ENCODE measurements at places on chromosomes 2 and 18. TPM values are rescaled to one million over a fixed set of nuclear protein-coding genes. Genes with fewer than 3 reads are reported as not detected.

The ANKRD30BL gene
- total RNA-seq: not detected

DNA sequence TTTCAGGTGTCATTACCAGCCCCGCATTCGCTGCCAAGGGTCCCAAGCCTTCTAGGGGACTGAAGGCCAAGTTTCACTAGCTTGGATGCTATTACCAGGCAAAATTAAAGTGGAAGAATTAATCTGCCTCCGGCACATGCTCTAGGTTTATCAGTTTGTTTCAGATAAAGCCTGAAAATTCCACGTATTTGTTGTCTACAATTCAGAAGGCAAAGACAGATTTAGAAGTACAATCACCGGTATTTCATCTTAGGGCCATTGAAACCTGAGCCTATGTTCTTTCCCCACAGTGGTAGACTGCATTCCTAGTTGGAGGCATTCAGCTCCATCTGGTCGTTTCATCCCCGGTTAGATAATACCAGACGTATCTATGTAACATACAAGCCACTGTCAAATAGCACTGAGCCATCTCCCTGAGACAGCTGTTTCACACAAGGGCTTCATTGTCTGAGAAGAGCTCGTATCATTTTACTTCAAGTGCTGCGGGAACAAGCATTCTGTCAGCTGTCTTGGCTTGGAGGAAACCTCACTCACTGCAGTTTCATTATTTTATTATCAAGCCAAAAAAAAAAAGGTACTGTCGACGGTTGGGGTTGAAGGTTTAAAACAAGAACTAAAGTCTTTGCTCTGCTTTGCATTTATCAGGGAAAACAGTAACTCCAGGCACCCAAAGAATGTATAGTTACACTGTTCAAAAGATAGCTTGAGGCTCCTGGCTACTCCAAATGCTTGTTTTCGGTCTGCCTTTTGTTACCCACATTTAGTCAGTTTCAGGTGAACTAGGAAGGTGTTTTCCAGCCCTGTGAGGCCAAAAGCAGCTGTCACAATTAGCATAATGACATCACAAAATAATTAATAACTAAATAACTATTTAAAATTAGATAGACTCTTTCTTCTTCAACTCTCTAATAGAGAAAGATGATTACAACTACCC lies 76.7 kb downstream of the TGIF1 start:
- no peaks in the 10 kb centered on the region for H3K27me3 ChIP-seq
- H3K27ac ChIP-seq: no peak overlapping the region
- DNase-seq: no peak
- peaks cover 4% of the 10 kb centered on the region for H3K4me1 ChIP-seq
- H3K4me3 ChIP-seq: no peak overlapping the region

DNA sequence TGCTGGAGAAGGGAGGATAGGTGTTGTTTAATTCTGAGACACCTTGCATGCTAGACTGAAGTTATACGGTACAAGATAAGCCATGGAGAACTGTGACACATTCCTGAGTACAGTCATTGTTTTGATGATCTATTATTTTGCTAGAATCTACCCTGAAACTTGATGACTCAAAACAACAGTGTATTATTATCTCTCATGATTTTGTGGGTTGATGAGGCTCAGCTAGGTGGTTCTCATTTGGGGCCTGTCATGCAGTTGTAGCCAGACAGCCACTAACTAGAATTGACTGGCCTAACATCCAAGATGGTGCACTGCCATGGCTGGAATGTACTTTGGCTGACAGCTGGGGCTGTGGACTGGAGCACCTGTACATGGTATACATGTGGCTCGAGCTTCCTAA lies 5.4 kb upstream of the IL1R1 start:
- H3K4me1 ChIP-seq: peaks cover 6% of the 10 kb centered on the region
- no peak overlapping the region for H3K4me3 ChIP-seq
- H3K27me3 ChIP-seq: no peaks in the 10 kb centered on the region
- H3K36me3 ChIP-seq: no peaks in the 10 kb centered on the region
- DNase-seq: no peak
- no peak overlapping the region for H3K27ac ChIP-seq

The POTEF gene
- total RNA-seq: not detected

DNA sequence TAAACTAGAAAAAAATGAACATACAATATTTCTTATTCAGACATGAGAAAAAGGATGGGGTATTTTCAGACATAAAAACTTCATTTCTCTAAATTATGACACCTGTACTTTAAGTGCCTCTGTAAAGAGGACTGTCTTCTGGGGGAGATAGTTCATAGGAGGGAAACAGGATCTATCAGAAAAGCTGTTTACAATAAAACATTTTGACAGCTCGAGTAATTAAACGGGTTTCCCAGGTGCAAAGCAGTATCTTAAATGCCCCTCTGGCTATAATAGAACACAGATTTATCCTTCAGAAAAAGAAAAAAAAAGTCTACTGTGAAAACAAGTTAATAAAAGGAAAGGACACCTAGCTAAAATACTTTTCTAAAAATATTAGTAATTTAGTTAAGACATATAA lies 311.4 kb upstream of the UBE2E3 start:
- DNase-seq: no peak
- no peaks in the 10 kb centered on the region for H3K36me3 ChIP-seq
- no peaks in the 10 kb centered on the region for H3K27me3 ChIP-seq
- no peak overlapping the region for H3K4me3 ChIP-seq
- no peaks in the 10 kb centered on the region for H3K4me1 ChIP-seq

- DNase-seq: no peak
- no peak overlapping the region for H3K4me3 ChIP-seq
- H3K36me3 ChIP-seq: no peaks in the 10 kb centered on the region
- no peaks in the 10 kb centered on the region for H3K27me3 ChIP-seq
Measured at GRCh38 chr2:10223471-10223870, 79.2 kb upstream of the HPCAL1 start.

DNA sequence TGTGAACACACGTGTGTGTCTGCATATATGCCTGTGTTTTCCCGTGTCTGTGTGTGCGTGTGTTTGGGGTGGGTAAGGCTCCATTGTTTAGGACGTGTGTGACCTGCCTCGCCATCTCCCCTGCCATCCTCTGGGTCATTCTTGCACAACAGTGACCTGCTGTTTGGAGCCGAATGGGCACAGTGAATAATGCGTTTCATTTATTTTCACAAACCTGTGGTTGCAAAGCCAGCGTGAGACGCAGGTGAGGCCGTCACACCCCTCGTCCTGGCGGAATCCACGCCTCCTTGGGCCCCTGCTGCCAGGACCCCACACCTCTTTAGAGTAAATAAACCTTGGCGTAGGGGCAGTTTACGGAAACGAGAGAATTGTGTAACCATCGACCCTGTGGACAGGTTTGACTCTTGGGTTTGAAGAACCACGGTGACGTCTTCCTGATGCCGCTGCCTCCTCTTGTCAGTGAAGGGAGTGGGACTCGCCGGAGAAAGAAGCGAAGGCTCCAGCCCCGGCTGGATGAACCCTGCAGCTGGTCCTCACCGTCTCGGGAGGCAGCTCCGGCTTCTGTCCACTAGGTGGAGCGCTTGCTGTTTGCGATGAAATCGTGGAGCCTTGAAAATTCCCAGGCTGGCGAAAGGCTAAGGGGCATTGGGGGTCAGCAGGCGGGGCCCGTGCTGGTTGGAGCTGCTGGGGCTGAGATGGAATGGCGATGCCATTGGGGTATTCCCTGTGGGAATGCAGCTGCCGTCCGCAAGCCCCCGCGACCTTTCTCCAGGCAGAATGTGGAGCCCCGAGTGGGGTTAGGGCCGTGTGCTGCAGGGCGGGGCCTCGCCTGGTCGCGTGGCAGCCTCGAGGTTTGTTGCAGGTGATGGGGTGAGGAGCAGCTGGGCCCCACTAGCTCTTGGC lies 81.1 kb downstream of the RTP5 start:
- DNase-seq: peak; percentile 80
- H3K27me3 ChIP-seq: no peaks in the 10 kb centered on the region
- H3K4me3 ChIP-seq: no peak overlapping the region
- no peaks in the 10 kb centered on the region for H3K36me3 ChIP-seq
- no peaks in the 10 kb centered on the region for H3K4me1 ChIP-seq

DNA sequence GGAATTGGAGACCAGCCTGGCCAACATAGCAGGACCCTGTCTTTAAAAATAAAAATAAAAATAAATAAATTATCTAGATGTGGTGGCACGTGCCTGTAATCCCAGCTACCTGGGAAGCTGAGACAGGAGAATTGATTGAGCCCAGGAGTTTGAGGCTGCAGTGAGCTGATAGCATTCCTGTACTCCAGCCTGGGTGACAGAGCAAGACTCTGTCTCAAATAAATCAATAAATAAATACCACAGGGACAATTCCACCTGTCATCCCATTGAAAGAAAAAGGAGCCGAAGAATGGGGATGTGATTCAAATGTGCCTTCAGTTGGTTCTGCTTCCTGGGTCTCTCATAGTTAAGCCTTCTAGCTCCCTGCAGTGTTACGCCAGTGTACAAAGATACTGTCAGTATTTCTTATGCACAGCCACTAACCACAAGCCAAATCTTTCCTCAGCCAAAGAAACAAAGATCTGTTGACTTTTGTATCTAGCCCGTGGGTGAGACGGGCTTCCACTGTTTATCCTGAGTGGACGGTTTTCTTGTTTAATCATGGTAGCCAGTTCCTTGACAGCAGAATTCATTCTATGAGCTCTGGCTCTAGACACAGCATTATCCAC lies 12.6 kb downstream of the LGALSL start:
- H3K27me3 ChIP-seq: no peaks in the 10 kb centered on the region
- no peak for DNase-seq
- H3K4me3 ChIP-seq: no peak overlapping the region
- H3K27ac ChIP-seq: no peak overlapping the region

The FBXO36 gene
- total RNA-seq: 6.8 TPM

- no peaks in the 10 kb centered on the region for H3K4me1 ChIP-seq
- H3K4me3 ChIP-seq: no peak overlapping the region
- H3K27me3 ChIP-seq: peaks cover 7% of the 10 kb centered on the region
- H3K36me3 ChIP-seq: no peaks in the 10 kb centered on the region
- no peak for DNase-seq
Measured at GRCh38 chr2:233761040-233761769, 1.1 kb downstream of the UGT1A1 start.

DNA sequence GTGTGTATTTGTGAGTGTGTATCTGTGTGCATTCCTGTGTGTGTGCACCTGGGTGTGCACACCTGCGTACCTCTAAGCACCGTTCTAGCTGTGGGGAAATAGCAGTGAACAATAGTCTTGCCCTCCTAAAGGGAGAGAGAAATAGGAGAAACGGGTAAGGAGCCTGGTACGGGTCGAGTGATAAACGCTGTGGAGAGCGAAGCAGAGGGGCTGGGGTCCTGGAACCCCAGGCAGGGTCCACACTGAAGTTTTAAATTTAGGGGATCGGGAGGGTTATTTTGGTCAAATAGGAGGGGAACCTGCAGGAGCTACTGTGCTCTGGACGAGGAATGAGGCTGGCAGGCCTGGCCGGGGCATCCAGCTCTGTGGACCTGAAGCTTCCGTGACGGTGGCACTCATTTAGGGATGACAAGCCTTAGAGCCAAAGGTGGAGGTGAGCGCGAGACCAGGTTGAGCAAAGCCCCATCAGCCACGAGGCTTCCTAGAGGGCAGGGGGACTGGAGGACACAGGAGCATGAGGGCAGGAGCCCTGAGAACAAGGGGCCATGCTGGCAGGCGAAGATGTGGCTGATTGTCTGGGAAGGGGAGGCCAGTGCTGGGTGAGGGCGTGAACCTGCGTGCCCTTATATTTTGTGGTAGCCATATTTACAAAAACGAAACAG lies 188.0 kb downstream of the RTP5 start:
- no peak overlapping the region for H3K27ac ChIP-seq
- H3K27me3 ChIP-seq: no peaks in the 10 kb centered on the region
- H3K36me3 ChIP-seq: no peaks in the 10 kb centered on the region
- H3K4me1 ChIP-seq: no peaks in the 10 kb centered on the region

The MEP1B gene
- not detected for total RNA-seq
